ENCODE measurements at places on chromosomes 12 and 14.

DNA sequence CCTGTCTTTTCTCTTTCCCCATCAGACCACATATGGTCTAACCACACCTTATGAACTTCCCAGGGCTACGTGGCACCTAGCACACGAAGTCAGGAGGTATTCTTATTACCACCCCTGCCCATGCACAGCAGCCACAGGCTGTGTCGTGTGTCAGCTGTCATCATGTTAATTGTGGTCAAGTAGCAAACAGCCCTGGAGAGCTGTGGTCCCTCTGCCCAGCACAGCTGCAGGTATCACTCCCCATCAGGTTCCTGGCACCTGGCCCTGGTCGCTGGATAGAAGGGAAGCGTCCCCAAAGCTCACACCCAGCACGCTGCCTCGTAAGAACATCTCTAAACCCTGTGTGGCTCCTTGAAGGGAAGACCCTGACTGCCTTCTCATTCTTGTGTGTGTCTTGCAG lies 45.4 kb downstream of the CLMN start:
- DNase-seq: no peak

DNA sequence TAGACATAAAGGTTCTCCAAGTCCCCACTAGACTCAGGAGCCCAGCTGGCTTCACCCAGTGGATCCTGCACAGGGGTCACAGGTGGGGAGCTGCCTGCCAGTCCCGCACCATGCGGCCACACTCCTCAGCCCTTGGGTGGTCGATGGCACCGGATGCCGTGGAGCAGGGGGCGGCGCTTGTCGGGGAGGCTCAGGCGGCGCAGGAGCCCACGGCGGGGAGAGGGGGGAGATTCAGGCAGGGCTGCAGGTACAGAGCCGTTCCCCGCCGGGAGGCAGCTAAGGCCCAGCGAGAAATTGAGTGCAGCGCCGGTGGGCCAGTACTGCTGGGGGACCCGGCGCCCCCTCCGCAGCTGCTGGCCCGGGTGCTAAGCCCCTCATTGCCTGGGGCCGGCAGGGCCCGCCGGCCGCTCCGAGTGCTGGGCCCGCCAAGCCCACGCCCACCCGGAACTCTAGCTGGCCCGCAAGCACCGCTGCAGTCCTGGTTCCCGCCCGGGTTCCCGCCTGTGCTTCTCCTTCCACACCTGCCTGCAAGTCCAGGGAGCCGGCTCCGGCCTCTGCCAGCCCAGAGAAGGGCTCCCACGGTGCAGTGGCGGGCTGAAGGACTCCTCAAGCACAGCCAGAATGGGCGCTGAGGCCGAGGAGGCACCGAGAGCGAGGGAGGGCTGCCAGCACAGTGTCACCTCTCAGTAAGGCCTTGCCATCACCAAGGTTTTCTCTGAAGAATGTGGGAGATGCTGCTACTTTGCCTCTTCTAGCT lies 58.4 kb upstream of the PPP1R12A start:
- no peak for DNase-seq

DNA sequence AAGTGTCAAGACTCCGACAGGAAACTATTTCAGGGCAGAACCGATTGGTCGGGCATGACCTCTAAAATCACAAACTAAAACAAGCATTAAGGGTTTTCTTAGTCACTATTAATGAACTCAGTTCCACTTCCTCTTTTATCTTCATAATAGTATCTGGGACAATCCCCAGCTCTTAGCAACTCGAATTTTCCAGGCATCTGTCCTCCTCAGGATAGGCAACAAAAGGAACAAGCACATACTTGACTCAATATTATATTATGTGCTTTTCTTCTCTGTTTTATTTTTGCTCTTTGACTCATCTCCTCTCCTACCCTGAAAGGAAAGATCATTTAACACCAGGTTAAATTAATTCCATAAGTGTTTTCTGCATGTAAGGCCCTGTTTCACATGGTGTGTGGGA lies 638.3 kb upstream of the TBX3 start:
- peak; percentile 85 for DNase-seq

- DNase-seq: peak; percentile 32
Observed at GRCh38 chr12:58919231-58920101, 838 bp downstream of the LRIG3 start.

DNA sequence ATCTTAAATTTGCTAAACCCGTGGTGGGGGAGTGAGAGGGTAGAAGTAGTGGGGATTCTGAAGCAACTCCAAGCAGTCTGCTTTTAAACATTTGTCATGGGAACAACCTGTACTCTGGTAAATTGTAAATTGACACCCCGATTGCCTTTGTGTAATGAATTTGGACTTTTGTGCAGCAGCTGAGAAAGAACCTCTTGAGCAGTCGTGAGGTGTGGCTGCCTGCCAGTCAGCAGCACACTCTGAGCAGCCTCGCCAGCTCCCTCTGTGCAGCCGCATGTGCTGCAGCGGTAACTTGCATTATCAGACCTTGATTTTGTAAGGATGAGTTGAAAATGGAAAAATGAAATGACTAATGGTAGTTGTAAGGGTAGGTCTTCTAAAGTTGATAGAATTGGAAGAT lies 74.3 kb downstream of the SUSD6 start:
- peak; percentile 49 for DNase-seq

- peak; percentile 6 for DNase-seq
Observed at GRCh38 chr12:79455286-79455685, 235.5 kb downstream of the PAWR start.

DNA sequence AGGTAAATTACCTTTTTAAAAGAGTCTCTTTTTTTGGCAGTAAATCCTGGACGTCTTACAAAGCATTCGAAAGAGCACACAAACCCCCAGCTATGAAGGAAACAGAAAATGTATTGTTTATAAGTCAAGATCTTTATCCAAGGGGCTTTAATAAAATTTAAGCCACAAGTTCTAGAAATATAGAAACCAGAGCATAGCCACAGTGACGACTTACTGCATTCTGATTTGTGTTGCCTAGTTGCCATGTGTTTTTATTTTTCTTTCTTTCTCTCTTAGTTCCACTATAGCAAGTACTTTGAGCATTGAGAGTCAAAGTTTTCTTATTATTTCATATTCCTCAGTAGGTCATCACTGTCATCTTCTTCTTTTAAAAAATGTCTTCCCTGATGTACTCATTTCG lies 47.8 kb upstream of the TBPL2 start:
- DNase-seq: no peak

DNA sequence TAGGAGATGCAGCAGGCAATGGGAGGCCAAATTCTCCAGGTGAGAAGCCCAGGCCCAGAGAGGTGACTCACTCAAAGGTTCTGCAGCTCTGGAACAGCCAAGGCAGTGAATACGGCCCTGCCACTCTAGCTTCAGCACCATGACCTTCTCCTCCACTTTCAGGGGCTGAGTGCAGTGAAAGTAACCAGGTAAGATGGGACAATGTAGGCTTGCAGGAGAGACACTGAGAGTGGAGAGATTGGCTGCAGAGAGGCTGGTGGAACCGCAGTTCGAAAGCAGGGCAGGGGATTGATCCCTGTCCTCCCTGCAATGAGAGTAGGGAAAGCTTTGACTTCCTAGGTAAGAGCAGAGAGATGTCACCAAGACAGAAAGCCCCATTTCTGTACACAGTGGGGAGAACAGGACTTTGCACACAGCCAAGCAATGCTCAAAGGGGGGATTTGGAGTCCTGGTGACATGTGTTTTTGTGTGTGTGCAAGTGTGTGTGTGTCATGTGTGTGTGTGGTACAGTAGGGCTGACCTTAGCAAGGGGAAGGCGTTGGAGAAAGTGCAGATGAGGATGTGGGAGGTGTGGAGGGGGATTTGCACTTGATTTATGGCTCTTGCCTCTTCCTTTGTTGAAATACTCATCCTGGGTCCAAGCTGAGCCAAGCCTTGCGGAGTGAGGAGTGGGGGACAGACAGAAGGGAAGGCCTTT lies 12.7 kb downstream of the DHRS2 start:
- DNase-seq: no peak

- no peak for DNase-seq
Observed at GRCh38 chr12:92221656-92222315, 76.1 kb upstream of the BTG1 start.
